ENCODE measurements at places on chromosomes 5 and 9. TPM values are rescaled to one million over a fixed set of nuclear protein-coding genes. Genes with fewer than 3 reads are reported as not detected.

Gene SPAAR
- total RNA-seq: not detected

Gene PCBD2
- total RNA-seq: 6.0 TPM

Gene CDC20B
- total RNA-seq: not detected

Gene SLC6A7
- total RNA-seq: not detected

Gene ANKRD34B
- not detected for total RNA-seq

Gene OR1J1
- not detected for total RNA-seq

Gene KIF20A
- 42.0 TPM for total RNA-seq

Gene C9orf153
- 0.18 TPM for total RNA-seq

Gene CCDC192
- not detected for total RNA-seq

Gene OR1L4
- total RNA-seq: not detected

Gene ELL2
- 76.1 TPM for total RNA-seq

Gene LIX1
- total RNA-seq: not detected

Gene MTREX
- total RNA-seq: 66.2 TPM

Gene ENTREP1
- not detected for total RNA-seq

Gene FBXW2
- total RNA-seq: 56.9 TPM

Gene IQGAP2
- total RNA-seq: 28.2 TPM

Gene RABEPK
- 27.7 TPM for total RNA-seq

Gene RASEF
- not detected for total RNA-seq

Gene MARVELD2
- total RNA-seq: 6.2 TPM

Gene CCDC183
- total RNA-seq: not detected

Gene ISL1
- not detected for total RNA-seq

Gene ATG12
- total RNA-seq: 26.9 TPM

Gene ZFP2
- not detected for total RNA-seq

Gene SLC34A1
- 0.10 TPM for total RNA-seq

Gene C5
- 1.4 TPM for total RNA-seq

Gene ZNF462
- total RNA-seq: 3.2 TPM

Data from GM12878 (cell line).